A549 treated with Hydrocortisone at 1 μM for 4 hours (cell line): ENCODE measurements at places on chromosomes 3 and 15. TPM values are rescaled to one million over a fixed set of nuclear protein-coding genes. Genes with fewer than 3 reads are reported as not detected.

SKOR1 gene
- 0.02 to 0.07 TPM (median 0.05 TPM) in 5 replicates for total RNA-seq

ROBO1 gene
- 10.9 to 21.5 TPM (median 13.7 TPM) in 5 replicates for total RNA-seq

LMAN1L gene
- total RNA-seq = 0.09 to 0.15 TPM in 2 of 5 replicates, not detected in the others

IQCF5 gene
- total RNA-seq = not detected in 5 replicates

CTXN2 gene
- 0.03 to 0.07 TPM in 2 of 5 replicates, not detected in the others for total RNA-seq

WNT7A gene
- total RNA-seq = 0.03 to 0.09 TPM (median 0.05 TPM) in 5 replicates

TM6SF1 gene
- 0.07 to 0.15 TPM (median 0.07 TPM) in 4 of 5 replicates, not detected in the other for total RNA-seq

SUSD5 gene
- total RNA-seq = 2.7 to 5.1 TPM (median 3.4 TPM) in 5 replicates

GHRL gene
- 0.13 TPM in 1 of 5 replicates, not detected in the others for total RNA-seq

FLNB gene
- total RNA-seq = 333 to 430 TPM (median 360 TPM) in 5 replicates

GRK7 gene
- 0.03 TPM in 1 of 5 replicates, not detected in the others for total RNA-seq

AMIGO3 gene
- 0.12 to 1.2 TPM (median 0.69 TPM) in 5 replicates for total RNA-seq

MYH15 gene
- 0.08 to 0.16 TPM (median 0.14 TPM) in 5 replicates for total RNA-seq

FOXB1 gene
- total RNA-seq = not detected in 5 replicates

A4GNT gene
- not detected in 5 replicates for total RNA-seq

CYP8B1 gene
- total RNA-seq = not detected in 5 replicates

GMNC gene
- total RNA-seq = not detected in 5 replicates

C15orf62 gene
- 0.06 to 0.13 TPM (median 0.10 TPM) in 3 of 5 replicates, not detected in the others for total RNA-seq

AP3B2 gene
- 0.61 to 1.0 TPM (median 0.82 TPM) in 5 replicates for total RNA-seq

IL17RB gene
- 0.68 to 1.1 TPM (median 0.74 TPM) in 5 replicates for total RNA-seq

KBTBD8 gene
- total RNA-seq = 0.41 to 1.1 TPM (median 0.73 TPM) in 5 replicates
